NCI-H446 (cell line): ENCODE measurements at places on chromosomes 3 and 15.

- DNase-seq = no peak
These were observed 47.8 kb upstream of the LRRC3B start for GRCh38 chr3:26574766-26575165.

- DNase-seq = no peak
These were observed 4.2 kb downstream of the MFGE8 start for GRCh38 chr15:88908697-88909621.

GRCh38 chr3:133328373-133328772, 71.5 kb upstream of the BFSP2 start:
- no peak for DNase-seq

- DNase-seq = no peak
These were observed 48.8 kb upstream of the PRTG start for GRCh38 chr15:55791551-55792400.

GRCh38 chr3:118525077-118525476, 509.6 kb downstream of the IGSF11 start:
- DNase-seq = no peak

DNA sequence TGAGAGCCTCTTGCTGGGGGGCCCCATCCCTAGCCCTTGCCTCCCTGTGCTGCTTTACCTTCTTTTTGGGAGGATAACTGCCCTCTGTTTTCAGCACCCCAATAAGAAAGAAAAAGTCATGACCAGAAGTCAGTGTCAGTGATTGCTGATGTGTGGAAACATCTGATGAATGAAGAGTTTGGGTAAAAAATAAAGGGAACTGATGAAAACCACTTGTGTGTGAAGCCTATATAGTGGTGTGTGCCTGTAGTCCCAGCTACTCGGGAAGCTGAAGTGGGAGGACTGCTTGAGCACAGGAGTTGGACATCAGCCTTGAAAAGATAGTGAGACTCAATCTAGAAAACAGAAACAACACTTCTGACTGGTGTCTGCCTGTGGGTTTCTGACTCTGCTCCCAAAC, 9.8 kb upstream of the CELSR3 start:
- no peak for DNase-seq

GRCh38 chr3:77039606-77040171, at the start of gene ROBO2:
Gene ROBO2, plus strand, starts transcription at chr3:77040099. Its CDS starts 687 bp downstream, at chr3:77040786.
- peak; percentile 74 for DNase-seq

GRCh38 chr3:50251220-50251619, 15.2 kb downstream of the GNAI2 start:
- no peak for DNase-seq

DNA sequence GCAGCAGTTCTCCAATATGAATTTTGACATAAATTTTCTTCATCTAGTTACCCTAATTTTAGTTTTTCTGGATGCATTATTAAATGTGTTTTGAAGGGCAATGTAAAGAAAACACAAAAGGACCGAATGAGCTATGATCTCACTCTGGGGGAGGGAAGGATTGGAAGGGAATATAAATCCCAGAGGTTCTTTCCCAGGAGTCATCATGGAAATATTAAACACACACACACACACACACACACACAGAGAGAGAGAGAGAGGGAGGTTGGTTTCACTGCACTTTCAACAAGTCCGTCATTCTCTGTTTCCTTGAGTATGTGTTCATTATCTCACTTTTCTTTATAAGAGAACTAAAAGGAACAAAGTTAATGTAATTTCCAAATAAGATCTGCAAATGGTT, 70.7 kb upstream of the DCBLD2 start:
- no peak for DNase-seq

DNA sequence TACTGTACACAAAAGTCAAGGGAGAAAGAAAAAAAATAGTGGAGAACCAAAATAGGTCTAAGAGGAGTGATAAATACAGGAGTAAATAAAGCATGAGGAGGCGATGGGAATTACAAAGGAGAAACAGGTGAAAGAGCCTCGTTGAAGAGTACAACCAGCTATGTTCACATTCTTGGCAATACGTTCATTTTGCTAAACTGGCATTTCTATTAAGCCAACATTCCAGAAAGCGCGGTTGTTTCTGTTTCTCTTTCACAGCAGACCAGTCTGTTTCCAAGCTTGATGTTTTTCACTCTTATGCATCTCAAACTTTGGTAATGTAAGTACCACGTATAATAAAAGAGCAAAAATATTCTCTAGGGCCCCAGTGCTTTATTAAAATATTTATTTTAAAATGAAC, 74.5 kb downstream of the NSUN3 start:
- no peak for DNase-seq

- DNase-seq = no peak
These were observed 30.9 kb downstream of the RCN2 start for GRCh38 chr15:76962337-76963013.

DNA sequence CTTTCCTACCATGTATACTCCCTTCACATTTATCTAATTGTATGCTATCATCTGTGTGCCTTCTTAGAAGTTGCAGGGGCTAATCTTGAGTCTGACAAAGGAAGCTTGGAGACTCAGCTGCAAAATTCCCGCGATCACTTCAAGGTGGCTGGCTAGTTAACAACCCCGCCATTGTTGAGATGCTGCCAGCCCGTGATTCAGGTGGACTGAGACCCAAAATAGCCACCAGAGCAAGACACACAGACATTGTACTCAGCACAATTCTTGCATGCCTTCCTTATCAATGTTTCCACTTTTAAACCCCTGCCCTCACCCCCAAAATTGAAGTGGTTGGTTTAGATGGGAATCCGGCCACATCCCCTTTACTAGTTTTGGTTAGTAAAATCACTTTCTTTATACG, 225.8 kb upstream of the ZNF717 start:
- DNase-seq = no peak

DNA sequence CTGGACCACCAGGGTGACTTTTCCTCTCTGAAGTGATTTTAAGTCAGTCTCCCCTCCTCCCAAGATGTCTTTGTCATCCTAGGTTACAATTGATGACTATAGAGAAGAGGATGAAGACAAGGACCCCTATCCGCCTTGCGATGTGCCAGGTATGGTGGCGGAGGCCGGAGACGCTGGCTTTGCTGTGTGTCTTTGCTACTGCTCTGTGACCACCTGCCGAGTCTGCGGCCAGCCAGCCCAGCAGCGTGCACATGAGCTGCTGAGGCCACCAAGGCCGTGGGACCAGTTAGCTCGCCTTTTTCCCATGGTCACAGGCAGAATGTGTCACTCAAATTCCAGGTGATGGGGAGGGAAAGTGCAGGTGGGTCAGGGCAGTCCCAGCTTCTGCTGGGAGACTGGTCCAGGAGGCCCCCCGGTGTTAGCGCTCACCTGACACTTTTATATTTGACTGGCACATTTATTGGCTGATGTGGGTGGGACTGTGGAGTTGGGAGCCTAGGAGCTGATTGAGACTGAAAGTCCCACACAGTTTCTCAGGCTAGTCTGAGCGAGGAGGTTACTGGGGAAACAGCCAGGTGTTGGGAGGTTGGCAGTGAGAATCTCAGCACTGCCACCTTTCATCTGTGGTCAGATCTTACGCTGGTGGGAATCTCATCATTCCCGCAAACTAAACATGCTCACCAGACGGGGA, 114.1 kb downstream of the CHDH start:
- DNase-seq = no peak

DNA sequence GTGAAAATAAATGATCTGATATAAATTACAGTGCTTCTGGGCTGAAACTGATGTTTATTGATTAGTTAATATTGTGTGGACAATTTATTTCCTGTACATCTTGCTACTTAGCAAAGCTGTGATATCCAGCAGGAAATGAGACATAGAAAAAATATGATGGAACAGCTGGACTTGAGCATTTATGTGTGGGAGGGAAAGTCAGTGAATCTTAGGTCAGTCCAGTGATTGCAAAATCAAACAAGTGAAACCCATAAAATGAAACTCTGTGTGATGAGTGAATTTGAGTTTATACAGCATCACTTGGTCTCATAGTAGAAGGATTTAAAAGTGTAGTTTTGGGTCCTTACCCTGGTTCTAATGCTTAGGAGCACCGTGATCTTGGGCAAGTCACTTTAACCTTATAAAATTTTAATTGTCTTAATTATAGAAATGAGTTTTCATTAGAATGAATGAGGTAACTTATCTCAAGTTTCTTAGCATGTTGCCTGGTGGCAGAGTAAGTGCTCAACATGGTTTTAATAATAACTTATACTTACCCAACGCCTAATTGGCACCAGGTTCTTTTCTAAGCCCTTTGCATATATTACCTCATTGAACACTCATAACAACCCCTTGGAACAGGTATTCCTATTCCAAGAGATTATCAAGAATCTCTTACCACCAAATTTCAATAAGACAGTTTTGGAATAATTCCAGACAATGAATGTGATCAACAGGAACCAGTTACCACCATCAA, 194.6 kb downstream of the ADAMTSL3 start:
- no peak for DNase-seq

DNA sequence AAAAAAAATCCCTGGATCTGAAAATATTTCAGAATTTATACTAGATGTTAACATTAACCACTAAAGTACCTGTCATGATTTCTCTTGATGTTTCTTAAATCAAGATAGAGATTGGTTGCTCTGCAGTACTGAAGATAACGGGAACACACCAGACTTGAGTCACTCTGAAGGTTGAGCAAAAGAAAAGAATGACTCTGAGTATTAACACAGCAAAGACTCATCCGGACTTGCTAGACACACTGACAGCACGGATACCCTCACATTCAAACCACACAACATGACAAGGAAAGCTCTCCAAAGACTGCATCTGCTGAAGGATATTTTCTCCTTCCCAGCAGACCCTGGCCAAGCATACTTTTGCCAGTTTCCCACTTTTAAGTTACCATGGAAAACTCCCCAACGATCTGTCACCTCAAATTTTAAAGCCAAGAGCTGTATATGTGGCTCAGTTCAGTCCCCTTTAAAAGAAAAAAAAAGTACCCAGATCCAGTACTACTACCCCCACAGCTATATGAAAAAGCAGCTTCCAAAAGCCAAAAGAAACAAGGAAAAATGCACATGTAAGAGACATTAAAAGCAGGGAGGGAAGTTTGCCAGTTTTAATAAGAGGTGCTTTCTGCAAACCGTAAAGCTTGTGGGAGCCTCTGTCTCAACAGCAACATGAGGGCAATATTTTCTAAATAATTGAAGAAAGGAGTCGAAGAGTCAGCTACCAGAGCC, 8.3 kb downstream of the EOGT start:
- DNase-seq = no peak

- peak; percentile 63 for DNase-seq
These were observed 6.3 kb downstream of the LRRC31 start for GRCh38 chr3:169863458-169863899.
